Activated T-helper 1 cell treated with anti-CD3 and anti-CD28 coated beads, Interleukin-12 subunit alpha, Interleukin-12 subunit beta, Interleukin-2, Interleukin-4 antibody, amounts not matched to agents 30 ng/mL and 10 ng/mL and 1 ng/mL, durations not matched to agents 14 hours and 24 hours and 36 hours (primary cell): ENCODE measurements at places on chromosomes 2 and 18.

DNA sequence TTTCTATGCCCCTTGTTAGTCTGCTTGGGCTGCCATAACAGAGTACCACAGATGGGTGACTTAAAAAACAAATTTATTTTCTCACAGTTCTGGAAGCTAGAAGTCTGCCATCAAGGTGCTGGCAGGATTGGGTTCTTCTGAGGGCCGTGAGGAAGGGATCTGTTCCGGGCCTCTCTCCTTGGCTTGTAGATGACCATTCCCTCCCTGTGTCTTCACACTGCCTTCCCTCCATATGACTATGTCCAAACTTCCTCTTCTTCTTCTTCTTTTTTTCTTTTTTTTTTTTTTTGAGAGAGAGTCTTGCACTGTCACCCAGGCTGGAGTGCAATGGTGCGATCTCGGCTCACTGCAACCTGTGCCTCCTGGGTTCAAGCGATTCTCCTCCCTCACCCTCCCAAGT lies 13.1 kb upstream of the CCNYL1 start:
- no peak for DNase-seq

GRCh38 chr2:109402980-109403840 lies 210.6 kb downstream of the SEPTIN10 start:
- DNase-seq = no peak

- no peak for DNase-seq
These were observed 885.7 kb upstream of the KLHL29 start for GRCh38 chr2:22499082-22499839.

GRCh38 chr2:207093234-207093633 lies 72.5 kb downstream of the KLF7 start:
- DNase-seq = no peak

- DNase-seq = no peak
These were observed 222.5 kb upstream of the COPS8 start for GRCh38 chr2:236862961-236863728.

GRCh38 chr2:33358878-33359277 lies 117.6 kb upstream of the RASGRP3 start:
- DNase-seq = no peak

GRCh38 chr18:41771973-41772372 lies 183.1 kb upstream of the PIK3C3 start:
- no peak for DNase-seq

DNA sequence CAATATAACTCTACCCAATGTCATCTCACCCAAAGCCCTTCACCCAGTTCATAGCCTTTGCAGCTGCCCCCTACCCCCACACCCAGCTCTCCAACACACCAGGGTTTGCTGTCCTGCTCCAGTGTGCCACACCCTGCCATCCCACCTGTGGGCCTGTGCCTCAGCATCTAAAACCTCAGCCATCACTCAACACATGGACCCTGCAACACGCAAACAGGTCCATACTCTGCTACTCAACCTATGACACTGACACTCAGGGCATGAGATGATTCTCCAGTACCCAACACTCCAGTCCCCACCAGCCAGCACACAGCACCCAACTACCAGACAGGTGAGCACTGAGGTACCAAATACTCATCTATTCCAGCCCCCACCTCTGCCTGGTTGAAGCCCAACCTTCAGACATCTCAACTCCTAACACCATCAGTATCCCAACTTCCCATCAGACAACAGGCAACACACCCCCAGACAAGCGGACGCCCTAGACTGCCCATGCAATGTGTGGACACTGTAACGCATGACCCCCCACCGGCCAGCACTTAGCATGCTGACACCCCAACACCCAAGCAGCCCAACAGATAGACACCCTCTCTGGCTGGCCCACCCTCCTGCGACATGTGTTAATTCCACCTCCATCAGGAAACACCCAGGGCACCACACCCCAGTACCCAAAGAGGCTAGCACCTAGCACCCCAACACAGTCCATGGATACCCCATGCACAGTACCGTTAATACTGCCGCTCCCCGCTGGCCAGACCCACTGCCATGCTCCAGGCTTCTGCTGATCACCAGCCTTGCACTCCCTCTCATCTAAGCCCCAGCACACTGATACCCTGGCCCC lies 25.0 kb downstream of the ZAP70 start:
- no peak for DNase-seq

GRCh38 chr18:80147418-80148325 lies 38.6 kb downstream of the ADNP2 start:
- peak; percentile 70 for DNase-seq

DNA sequence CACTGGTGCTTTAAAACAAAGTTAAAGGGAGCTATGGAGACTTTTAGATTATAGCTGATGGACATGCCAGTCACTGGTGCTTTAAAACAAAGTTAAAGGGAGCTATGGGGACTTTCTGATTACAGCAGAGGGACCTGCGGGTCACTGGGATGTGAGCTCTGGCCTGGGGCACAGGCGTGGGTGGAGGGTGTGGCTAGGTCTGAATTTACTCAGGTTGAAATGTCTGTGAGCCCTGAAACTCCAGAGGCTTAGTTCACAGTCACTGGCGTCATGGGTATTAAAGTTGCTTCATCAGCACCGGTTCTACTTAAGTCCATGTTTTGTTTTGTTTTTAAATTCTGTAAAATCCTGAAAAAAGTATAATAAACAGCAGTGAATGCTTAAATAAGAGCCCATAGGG lies 49.0 kb upstream of the TMEM18 start:
- DNase-seq = no peak

GRCh38 chr2:230217424-230217823 lies 2.4 kb downstream of the SP110 start:
- DNase-seq = no peak

- no peak for DNase-seq
These were observed 61.3 kb downstream of the POU3F3 start for GRCh38 chr2:104915107-104915793.

- DNase-seq = no peak
These were observed 853.1 kb upstream of the SALL3 start for GRCh38 chr18:78126536-78126935.
